ENCODE measurements at places on chromosomes 3 and 15.

DNA sequence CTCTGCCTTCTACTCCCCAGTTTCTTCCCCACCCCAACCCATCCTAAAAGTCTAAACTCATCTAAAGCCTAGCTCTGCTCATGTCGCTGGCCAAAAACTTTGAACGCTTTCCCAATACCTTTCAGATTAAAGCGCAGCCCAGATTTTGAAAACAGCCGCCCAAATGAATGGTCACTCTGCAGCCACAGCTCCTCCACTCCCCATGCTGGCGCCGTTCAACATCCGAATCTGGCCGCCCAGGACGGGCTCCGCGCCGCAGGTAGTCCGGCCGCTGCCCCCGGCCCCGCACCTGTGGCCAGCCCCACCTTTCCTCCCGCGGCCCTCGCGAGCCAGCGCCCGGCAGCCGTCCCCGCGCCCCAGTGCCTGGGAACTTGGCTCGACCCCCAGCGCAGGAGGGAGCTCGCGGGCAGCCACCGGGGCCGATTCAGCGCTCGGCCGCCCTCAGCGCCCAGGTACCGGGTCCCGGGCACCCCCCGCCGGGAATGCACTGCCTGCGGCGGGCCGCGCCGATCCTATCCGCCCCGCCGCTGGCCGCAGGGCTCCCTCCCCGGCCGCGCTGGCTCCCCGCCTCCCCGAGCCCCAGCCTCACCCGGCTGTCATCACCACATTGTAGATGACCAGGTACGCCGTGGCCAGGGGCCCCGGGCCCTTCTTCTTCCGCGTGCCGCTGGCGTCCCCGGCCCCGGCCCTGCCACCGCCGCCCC lies 417 bp downstream of the HACD2 start:
- DNase-seq: peak; percentile 54

DNA sequence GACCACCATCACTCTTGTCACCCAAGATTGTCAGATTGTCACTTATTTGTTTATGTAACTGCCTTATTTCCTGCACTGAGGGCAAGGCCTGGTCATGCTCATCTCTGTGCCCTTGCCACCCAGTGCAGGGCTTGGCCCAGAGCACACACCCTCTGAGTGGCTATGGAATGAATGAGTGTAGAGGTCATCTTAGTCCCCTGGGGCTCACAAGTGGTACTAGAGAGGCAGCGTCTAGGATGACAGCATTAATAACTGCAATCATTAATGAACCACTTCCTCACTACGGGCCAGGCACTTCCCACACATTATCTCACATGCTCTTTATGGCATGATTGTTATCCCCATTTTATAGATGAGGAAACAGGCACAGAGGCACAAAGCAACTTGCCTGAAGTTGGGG lies 117.0 kb downstream of the SMAD6 start:
- DNase-seq: no peak

- DNase-seq: no peak
These were observed 68.8 kb upstream of the TMCO5A start for GRCh38 chr15:37865687-37866086.

DNA sequence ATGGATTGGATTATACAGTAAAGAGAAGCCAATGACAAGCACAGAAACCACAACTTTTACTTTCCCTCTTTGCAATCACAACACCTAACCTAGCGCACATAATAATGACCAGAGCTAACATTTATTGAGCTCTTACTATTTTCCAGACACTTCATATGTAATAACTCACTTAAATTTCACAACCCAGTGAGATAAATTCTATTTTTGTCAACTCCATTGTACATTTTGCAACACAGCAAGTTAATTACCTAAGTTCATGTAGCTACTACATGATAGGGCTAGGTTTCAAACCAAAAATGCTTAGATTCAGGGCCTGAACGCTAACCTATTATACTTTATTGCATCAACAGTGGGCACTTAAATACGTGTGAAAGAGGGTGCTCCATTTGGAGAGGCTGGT lies 89.5 kb downstream of the GADL1 start:
- DNase-seq: no peak

DNA sequence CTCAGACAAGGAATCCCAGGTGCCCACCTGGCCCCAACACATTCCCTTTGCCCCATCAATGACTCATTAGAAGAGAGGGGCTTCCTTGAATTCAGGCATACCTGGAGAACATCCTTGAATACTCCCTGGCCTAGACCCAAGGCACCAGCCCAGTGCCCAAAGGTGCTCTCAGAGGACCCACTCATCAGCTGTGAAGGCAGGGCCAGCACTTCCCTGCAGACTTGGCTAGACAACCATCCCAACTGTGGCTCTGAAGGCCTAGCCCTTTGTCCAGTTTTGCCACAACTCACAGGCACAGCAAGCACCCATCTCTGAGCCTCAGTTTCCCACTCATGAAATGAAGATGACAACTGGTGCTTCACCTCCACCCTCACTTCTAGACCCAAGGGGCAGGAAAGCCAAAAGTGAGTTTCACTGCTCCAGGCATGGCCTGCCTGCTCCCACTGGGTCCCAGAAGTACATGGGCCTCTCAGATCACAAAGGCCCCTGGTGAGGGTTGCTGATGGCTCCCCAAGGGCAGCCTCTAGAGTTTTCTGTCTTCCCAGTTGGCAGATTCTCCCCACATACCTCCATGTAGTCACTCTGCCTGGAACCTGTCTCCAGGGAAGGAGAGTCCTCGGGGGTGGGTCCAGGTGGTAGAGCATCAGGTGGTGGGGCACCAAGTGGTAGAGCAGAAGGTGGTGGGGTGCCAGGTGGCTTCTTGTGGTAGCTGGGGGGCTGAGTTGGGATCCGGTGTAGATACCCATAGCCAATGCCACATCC lies 7.5 kb downstream of the GORASP1 start:
- no peak for DNase-seq

- no peak for DNase-seq
These were observed 364.0 kb upstream of the IL12A start for GRCh38 chr3:159624616-159625015.

DNA sequence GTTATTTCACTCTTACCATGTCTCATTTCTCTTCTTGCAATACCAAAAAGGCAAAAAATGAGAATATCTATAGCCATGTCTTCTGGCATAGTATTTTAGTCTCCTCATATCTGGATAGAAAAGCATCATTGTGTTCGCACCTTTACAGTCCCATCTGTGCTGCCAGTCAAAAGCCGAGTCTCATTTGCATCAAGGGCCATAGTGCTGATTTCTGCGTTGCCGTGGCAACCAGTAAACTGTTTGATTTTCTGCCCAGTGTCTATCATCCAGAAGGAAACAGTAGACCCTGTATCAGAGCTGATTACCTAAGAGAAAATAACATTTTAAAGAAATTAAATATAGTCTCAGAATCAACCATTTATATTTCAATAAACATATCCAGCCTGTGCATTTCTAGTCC lies 86.1 kb upstream of the SERPINI2 start:
- DNase-seq: no peak

DNA sequence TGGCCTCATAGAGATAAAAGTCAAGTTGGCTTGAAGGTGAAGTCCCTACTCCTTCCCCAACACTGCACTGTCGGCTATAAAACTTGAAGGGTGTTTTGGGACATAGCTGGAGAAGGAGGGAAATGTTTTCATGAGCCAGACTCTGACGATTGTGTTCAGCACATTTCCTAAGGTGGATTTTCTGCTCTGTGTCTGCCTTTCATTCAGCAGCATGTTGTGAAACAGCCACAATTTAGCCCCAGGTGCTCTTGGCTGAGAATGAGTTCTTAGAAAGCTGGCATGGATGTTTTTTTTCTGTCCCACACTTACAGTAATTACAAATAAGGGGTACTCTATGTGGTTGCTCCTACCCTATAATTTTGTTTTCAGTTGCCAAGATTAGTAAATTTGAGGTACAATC lies 492.4 kb downstream of the MCTP2 start:
- no peak for DNase-seq

GRCh38 chr15:57647071-57647790 lies 55.5 kb downstream of the MYZAP start:
- DNase-seq: no peak
